ENCODE measurements at places on chromosomes 7 and 10. TPM values are rescaled to one million over a fixed set of nuclear protein-coding genes. Genes with fewer than 3 reads are reported as not detected.

Gene RNF32
- total RNA-seq: not detected

Gene AEBP1
- 23.2 TPM for total RNA-seq

Gene AKR1D1
- total RNA-seq: not detected

Gene NPTX2
- 4.5 TPM for total RNA-seq

- no peak for DNase-seq
Observed at GRCh38 chr10:123554656-123555055, 111.5 kb upstream of the GPR26 start.

GRCh38 chr7:158303121-158303520 is 284.5 kb downstream of the PTPRN2 start:
- DNase-seq: no peak
